Progenitor cell of endocrine pancreas (in vitro differentiated cells): ENCODE measurements at places on chromosomes 6 and 20. TPM values are rescaled to one million over a fixed set of nuclear protein-coding genes. Genes with fewer than 3 reads are reported as not detected.

Gene SLC17A9
- total RNA-seq = 8.0 and 8.3 TPM in 2 replicates

- no peak for DNase-seq
Measured at GRCh38 chr6:110458476-110458875, 17.9 kb downstream of the SLC22A16 start.

DNA sequence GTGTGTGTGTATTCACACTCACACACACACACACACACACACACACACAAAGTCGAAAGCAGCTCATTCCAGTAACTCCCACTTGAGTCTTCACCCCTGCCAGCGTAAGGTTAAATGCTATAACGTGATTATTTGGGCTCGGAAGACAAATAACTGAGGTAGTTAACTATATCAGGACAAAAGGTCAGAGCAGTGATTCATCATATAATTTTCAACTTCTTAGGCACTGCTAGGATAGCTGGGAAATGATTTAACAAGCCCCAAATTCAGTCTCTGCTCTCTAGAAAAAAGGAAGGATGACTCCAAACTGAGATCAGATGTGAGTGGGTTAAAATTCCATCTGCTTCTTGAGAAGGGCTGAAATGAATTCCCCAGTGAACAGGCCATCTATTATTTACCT lies 30.7 kb downstream of the HDGFL1 start:
- no peak for DNase-seq

Gene TMEM151B
- total RNA-seq = 3.5 and 4.7 TPM in 2 replicates
